ENCODE measurements at places on chromosomes 11 and 22. TPM values are rescaled to one million over a fixed set of nuclear protein-coding genes. Genes with fewer than 3 reads are reported as not detected.

The C11orf87 gene
- total RNA-seq = not detected

The MAJIN gene
- total RNA-seq = not detected

- no peak for DNase-seq
- no peak overlapping the region for H3K4me3 ChIP-seq
- no peaks in the 10 kb centered on the region for H3K36me3 ChIP-seq
- H3K27ac ChIP-seq = no peak overlapping the region
- no peaks in the 10 kb centered on the region for H3K4me1 ChIP-seq
Observed at GRCh38 chr11:6653097-6653496, 2.5 kb downstream of the DCHS1 start.

- H3K27ac ChIP-seq = no peak overlapping the region
- no peak overlapping the region for H3K4me3 ChIP-seq
- peaks cover 16% of the 10 kb centered on the region for H3K4me1 ChIP-seq
- H3K27me3 ChIP-seq = no peaks in the 10 kb centered on the region
- DNase-seq = no peak
Observed at GRCh38 chr11:66326261-66327111, 9.6 kb upstream of the CD248 start.

- DNase-seq = no peak
- no peaks in the 10 kb centered on the region for H3K27me3 ChIP-seq
- no peak overlapping the region for H3K4me3 ChIP-seq
- H3K27ac ChIP-seq = no peak overlapping the region
- no peaks in the 10 kb centered on the region for H3K36me3 ChIP-seq
- H3K4me1 ChIP-seq = peaks cover 12% of the 10 kb centered on the region
Observed at GRCh38 chr11:86673872-86674750, 1.7 kb upstream of the ME3 start.

GRCh38 chr22:25327018-25327755 is 107.7 kb downstream of the CRYBB2 start:
- H3K36me3 ChIP-seq = no peaks in the 10 kb centered on the region
- DNase-seq = no peak
- H3K4me3 ChIP-seq = no peak overlapping the region
- no peaks in the 10 kb centered on the region for H3K27me3 ChIP-seq

Data from Karpas-422 (cell line).